ENCODE measurements at places on chromosomes 16 and 17.

- DNase-seq: no peak
Measured at GRCh38 chr17:81672504-81672903, 6.0 kb downstream of the CCDC137 start.

DNA sequence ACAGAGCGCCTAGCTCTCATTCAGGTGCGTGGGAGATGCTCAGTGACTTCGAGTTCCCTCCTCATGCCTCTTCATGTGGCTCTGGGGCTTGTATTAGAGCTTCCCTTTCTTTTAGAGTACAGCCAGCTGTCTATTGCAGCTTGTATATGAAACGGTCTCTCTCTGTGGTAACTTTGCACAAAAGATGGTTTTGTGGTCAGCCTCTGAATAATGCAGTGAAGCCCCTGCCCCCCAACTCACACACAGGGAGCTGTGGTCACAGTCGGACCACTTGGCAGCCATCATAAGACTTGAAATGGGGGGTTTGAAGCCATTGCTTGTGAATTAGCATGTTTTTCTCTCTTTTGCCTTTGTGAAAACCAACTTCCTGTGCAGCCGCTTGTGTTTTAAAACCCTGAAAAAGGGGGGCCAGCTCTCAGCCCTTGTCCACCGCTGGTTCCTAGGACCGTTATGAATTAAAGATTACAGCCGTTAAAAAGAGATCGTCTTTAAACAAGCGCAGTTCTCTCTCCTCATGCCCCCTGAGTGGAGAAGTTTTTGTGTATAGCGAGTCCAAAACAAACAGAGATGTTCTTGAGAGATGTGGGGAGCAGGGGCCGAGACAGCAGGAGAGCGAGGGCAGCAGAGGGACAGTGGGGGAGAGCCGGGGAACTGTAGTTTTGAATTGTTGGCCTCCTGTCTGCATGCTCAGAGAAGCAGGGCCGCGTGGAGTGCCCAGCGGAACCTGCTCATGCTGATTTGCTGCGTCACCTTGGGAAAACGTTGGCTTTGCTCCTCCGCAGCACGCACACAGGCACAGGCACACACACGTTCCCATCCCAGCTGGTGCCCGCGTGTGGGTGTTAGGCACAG is 199.0 kb downstream of the MSI2 start:
- DNase-seq: peak; percentile 66

DNA sequence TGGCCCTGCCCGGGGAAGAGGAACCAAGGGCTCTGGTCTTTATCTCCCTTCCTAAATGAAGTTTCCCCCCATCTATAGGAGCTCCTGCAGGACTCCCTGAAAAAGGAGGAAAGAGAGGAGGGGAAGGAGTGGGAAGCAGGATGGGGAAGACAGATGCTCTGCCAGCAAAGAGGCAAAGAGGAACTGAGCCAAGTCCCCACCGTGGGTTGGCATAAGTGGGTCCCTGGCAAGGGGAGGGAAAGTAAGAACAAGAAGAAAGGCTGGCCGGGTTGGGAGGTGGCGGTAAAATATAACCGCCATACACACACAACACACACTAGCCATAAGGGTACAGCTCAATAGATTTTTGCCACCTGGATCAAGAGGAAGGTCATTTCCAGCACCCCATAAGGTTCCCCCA is 6.1 kb upstream of the EIF1 start:
- DNase-seq: no peak

DNA sequence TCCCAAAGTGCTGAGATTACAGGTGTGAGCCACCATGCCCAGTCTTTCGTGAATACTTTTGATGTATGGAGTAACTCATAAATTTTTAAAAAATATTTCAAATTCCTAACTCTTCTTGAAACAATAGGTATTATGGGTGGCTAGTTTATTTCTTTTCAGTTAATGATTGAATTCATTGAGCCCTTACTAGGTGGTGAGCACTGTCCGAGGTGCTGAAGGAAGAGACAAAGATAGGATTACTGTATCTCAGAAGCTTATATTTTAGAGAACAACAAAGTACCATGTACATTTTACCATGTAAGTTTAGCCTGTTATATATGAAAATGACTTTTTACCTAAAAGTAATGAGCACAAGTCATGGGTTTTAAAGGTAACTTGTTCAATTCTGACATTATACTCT is 418.3 kb downstream of the NPIPA7 start:
- DNase-seq: no peak

DNA sequence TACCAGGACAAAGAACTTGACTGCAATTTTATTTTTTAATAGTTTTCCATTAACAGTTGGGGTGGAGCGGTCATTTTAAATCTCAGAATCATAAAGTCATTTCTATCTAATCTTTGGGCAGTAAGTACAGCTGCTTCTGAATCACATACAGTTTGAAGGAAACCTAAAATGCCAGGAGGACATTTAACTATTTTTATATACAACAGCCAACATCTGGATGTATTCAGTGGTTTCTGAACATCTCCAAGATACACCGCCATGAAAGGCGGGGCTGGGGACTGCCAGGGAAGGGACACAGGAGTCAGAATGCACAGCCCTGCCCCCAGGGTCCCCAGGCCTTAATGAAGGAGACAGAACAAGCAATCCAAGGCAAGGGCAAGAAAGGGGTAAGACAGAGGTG is 392.3 kb downstream of the SLC39A11 start:
- DNase-seq: no peak

DNA sequence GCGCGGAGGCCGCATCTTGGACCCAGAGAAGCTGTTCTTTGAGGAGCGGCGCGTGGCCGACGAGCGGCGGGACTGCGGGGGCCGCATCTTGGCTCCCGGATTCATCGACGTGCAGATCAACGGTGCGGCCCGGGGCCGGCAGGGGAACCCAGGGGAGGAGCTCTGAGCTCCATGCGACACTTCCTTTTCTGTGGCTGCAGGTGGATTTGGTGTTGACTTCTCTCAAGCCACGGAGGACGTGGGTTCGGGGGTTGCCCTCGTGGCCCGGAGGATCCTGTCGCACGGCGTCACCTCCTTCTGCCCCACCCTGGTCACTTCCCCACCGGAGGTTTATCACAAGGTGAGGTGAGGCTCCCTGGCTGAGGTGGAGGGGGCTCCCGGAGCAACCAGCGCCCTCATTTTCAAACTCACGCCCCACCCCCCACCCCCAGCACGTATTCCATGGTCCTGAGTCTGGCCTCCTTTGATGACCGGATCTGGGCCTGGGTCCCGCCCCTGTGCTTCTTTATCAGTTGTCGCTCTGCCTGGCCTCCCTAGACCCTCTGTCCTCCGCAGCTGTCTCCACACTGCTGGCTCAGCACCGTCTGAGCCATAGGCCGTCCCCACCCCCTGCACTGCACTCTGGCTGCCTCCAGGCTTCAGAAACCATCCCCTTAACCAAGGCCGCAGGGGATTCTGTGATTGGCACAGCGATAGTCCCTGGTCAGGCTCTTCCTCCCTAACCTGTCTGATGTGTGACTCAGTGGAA is 787 bp downstream of the AMDHD2 start:
- DNase-seq: peak; percentile 52

DNA sequence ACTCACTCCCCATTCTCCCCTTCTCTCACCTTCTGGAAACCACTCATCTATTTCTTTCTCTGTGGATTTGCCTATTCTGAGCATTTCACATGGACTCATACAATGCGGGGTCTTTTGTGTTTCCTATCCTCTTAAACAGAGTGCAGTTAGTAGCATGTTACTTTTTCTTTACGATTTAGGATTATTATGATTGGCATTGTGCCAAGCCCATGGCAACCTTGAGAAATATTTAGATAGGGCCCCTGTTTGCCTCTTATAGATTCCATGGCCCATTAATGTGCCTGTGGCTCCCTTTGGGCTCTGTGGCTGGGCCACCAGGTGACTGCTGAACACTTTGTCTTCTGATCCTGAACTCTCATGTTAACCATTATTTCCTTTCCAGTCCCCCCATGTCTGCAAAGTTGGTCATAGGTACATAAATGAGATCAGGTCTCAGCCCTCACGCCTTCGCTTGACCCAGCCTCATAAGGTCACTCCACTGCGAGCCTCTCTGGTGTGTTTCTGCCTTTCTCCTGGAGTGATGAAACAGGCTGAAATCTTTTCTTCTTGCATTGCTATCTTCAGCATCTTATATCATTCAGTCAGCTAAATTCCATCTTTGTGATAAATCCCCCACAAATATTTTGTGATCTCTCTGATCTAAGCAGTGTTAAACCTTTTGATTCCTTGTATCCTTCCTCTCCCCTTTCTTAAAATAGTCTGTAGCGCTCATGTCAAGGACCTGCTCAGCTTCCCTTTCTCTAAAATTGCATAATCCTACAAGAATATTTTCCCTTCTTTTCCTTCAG is 44.0 kb downstream of the MYH3 start:
- no peak for DNase-seq

GRCh38 chr17:6070913-6071511 is 833 bp downstream of the WSCD1 start:
- DNase-seq: no peak

DNA sequence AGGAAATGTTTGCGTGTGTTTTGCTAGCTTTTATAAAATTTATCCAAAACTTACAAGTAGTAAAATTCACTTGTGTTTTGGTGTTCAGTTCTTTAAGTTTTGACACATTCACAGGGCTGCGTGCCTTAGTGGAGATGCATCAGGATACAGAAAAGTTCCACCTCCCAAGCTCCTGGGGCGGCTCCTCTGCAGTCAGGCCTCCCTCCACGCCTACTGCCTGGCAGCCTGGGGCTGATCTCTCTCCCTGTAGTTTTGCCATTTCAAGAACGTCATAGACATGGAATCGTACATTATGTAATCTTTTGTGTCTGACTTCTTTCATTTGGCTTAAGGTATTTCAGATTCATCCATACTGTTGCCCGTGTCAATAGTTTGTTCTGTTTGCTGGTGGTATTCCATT is 27.2 kb upstream of the IRF8 start:
- DNase-seq: no peak

GRCh38 chr17:65977041-65977440 is 214.9 kb downstream of the CEP112 start:
- no peak for DNase-seq

GRCh38 chr16:73093146-73094144 is 45.5 kb upstream of the ZFHX3 start:
- no peak for DNase-seq

- peak; percentile 46 for DNase-seq
Measured at GRCh38 chr17:2064980-2065785, 10.3 kb downstream of the HIC1 start.

GRCh38 chr17:80991645-80992076 is at the start of gene CHMP6:
Gene CHMP6, plus strand, starts transcription at chr17:80991841. Its CDS starts 78 bp downstream, at chr17:80991919.
- DNase-seq: peak; percentile 67

- peak; percentile 33 for DNase-seq
Measured at GRCh38 chr17:39096508-39097149, 54.8 kb downstream of the PLXDC1 start.

- DNase-seq: no peak
Measured at GRCh38 chr16:16857603-16858283, 478.8 kb downstream of the NPIPA7 start.

GRCh38 chr16:1639860-1640259 is 27.7 kb downstream of the CRAMP1 start:
- DNase-seq: no peak

Measured in activated CD4-positive, alpha-beta T cell treated with anti-CD3 and anti-CD28 coated beads, Interleukin-2, Interleukin-4, amounts not matched to agents 100 ng/mL and 50 ng/mL, durations not matched to agents 16 hours and 8 hours (primary cell).